T-cell (primary cell): ENCODE measurements at places on chromosomes 12 and 14.

- peaks cover 61% of the 10 kb centered on the region for H3K36me3 ChIP-seq
- no peak overlapping the region for H3K4me3 ChIP-seq
- H3K27me3 ChIP-seq, result no peaks in the 10 kb centered on the region
- no peak for DNase-seq
These were observed 75.3 kb downstream of the CCDC88C start for GRCh38 chr14:91342206-91342760.

GRCh38 chr12:95956557-95957145 is 13.5 kb downstream of the AMDHD1 start:
- no peak for DNase-seq
- H3K36me3 ChIP-seq, result no peaks in the 10 kb centered on the region
- no peaks in the 10 kb centered on the region for H3K4me1 ChIP-seq
- no peaks in the 10 kb centered on the region for H3K27me3 ChIP-seq
- no peak overlapping the region for H3K27ac ChIP-seq

- H3K36me3 ChIP-seq, result no peaks in the 10 kb centered on the region
- no peak overlapping the region for H3K27ac ChIP-seq
These were observed 8.4 kb downstream of the SYNDIG1L start for GRCh38 chr14:74417611-74418010.

GRCh38 chr14:70354204-70354603 is 5.3 kb downstream of the COX16 start:
- H3K36me3 ChIP-seq, result no peaks in the 10 kb centered on the region
- no peaks in the 10 kb centered on the region for H3K27me3 ChIP-seq
- no peak overlapping the region for H3K4me3 ChIP-seq
- no peak for DNase-seq

DNA sequence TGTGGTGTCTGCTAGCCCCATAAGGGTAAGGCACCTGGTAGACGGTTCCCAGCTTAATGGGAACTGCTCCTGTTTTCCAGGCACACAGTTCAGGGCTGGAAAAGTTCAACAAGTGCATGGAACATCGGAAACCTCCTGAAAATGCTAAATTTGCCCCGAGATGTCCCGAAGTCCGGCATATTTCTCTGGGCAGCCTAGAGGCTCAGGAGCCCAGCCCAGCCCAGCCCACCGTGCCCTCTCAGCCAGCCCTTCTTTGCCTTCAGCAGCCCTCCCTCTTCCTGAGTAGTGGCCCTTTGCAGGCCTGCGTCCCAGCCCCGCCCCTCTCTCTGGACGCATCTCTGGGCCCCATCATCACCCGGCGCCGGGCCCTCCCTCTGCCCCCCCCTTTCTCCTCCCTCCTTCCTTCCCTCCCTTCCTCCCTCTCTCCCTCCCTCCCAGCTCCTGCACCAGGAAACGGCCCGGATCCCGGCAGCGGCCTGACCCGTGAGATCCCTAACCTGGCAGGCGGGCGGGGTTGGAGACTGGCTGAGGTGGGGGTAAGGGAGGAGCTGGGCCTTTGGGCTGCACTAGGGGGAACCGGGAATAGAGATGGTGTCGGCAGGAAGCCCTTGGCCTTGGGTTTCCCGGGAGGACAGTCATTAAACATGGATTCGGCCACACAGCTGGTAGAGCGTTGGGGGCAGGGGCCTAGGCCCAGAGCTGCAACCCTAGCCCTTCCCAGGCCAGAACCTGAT is at the start of gene BCL2L2:
BCL2L2 (plus strand) TSS at position 422 of the 734 bp plus-strand sequence. CDS start 935 bp downstream, outside the sequence.
- peaks cover 51% of the 10 kb centered on the region for H3K27me3 ChIP-seq
- no peaks in the 10 kb centered on the region for H3K36me3 ChIP-seq
- H3K4me3 ChIP-seq, result no peak within 1 kb of the TSS
- peaks cover 14% of the 10 kb centered on the region for H3K4me1 ChIP-seq

DNA sequence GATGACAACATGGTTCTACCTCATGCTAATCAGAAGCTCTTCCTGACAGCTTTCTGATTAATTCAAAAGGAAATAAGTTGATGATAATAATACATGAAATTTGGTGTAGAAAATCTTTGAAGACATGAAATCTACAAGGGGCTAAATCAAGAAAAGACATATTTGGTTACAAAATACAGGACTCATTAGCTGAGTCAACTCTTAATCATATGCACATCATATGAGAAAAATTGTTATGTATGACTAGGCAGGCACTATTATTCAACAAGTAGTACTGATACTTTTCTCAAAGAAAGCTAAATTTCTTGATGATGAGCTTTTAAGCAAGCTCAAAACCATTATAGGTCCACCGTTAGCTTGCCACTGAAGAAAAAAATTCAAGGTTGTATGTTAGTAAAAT is 7.1 kb downstream of the ABCC9 start:
- no peaks in the 10 kb centered on the region for H3K36me3 ChIP-seq
- no peaks in the 10 kb centered on the region for H3K4me1 ChIP-seq

DNA sequence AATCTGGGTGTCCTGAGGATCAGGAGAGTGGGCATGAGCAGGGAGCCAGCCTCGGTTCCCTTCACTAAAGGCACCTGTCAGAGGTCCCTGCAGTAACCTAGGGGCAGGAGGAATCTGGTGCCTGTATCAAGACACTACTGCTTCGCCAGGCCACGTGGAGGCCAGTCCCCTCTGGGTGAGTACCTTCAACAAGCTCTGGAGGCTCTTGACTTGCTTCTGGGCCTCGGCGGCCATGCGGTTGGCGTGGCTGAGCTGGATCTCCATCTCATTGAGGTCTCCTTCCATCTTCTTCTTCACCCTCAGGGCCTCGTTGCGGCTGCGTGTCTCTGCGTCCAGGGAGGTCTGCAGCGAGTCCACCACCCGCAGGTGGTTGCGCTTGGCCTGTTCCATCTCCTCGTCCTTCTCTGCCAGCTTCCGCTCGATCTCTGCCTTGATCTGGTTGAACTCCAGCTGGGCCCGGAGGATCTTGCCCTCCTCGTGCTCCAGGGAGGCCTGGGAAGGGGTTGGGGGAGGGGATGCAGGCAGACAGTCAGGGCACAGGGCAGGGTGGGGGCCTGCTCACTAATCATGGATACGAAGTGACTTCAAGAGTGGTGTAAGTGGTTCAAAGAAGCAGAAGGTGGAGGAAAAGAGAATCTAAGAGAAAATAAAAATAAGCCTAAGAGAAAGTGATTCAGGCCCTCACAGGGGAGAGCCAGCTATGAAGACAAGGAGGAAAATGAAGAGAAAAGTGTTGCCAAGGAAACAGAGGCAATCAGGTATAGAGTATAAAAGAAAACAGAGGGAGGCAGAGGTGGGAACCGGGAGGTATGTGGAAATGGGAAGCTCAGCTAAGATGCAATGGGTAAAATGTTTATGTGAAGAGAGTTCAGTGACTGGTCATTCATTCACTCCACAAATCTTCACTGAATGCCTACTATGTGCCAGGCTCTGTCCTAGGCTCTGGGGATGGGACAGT is 8.0 kb upstream of the MYH6 start:
- H3K27ac ChIP-seq, result no peak overlapping the region
- H3K4me3 ChIP-seq, result no peak overlapping the region

GRCh38 chr12:124648710-124649384 is 81.4 kb upstream of the NCOR2 start:
- no peak for DNase-seq
- no peak overlapping the region for H3K4me3 ChIP-seq
- no peak overlapping the region for H3K27ac ChIP-seq
- no peaks in the 10 kb centered on the region for H3K36me3 ChIP-seq
- peaks cover 5% of the 10 kb centered on the region for H3K4me1 ChIP-seq
